ENCODE measurements at places on chromosomes 12 and 14.

DNA sequence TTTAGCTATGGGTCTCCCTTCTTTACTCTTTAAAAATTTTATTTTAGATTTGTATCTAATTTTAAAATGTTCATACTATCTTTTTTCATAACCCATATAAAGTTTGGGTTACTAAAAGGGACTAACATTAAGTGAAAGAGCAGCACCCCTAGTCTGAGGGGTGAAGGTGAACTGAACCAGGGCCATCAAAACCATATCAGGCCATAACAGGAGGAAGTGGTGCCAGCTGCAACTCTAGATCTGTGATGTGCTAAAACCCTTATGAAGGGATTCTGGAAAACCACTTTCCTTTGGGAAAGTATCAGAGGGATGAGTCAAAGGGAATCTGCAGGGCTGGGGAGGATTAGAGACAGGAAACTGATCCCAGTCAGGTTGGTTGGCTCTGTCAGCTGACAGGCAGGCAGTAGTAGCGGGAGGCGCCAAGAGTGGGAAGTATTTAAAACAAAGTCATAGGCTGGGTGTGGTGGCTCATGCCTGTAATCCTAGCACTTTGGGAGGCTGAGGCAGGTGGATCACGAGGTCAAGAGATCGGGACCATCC, 162.5 kb downstream of the PPM1H start:
- no peak for DNase-seq

DNA sequence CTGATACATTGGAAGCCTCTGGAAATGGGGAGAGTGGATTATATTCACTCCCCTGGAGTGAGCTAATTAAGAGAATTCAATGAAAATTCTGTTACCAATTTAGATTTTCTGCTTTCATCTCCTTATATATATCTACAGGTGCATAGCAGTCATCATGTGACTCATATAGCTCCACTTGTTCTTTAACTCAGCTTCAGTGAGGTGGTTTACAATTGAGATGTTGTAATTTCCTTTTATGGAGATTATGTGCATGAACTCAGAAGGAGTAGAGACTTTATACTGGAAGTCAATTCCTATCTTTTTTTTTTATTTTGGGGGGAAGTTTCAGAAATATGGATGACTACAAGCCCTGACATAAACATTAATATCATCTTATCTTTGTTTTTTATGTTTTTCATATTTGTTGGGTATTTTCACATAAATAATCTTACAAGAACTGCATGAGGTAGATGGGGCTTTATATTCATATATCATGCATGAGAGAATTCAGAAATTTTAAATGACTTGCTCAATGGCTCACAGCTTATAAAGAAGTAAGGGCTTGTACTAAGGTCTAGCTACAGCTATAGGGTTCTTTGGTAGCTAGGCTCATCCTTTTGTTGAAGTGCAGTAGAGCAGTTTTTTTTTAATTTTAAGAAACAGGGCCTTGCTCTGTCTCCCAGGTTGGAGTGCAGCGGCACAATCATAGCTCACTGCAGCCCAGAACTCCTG, 92.3 kb upstream of the SCAF11 start:
- no peak for DNase-seq

DNA sequence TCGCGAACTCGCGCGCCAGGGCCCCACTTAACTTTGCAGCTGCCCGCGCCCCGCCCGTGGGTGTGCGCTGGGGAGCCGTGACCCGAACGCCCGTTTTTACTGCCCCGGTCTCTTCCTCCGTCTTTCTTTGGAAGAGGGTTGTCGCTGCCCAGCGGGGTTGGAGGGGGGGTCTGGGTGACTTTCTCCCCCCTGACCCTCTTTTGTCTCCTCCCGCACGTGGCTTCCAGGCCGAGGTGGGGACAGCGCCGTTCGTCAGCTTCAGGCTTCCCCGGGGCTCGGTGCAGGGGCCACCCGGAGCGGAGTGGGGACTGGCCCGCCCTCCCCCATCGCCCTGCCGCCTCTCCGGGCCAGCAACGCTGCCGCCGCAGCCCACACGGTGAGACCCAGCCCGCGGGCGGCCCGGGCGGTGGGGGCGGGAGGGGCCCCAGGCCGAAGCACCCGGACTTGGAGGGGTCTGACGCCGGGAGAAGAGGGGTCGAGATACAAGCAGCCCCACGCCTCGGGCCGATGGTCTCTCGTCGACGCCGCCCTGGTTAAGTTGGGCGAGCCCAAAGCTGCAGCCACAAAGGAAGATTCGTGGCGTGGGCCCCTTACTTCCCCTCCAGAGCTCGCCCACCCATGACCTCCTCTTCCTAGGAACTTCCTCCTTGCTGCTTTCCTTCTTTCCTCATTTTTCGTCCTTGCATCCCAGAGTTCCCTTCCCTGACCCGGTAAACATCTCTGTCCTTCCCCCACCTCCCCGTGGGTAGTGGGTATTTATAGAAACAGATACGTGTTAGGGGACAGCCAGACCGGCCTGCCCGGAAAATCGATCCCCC, 1.2 kb downstream of the DYRK2 start:
- DNase-seq = peak; percentile 66

DNA sequence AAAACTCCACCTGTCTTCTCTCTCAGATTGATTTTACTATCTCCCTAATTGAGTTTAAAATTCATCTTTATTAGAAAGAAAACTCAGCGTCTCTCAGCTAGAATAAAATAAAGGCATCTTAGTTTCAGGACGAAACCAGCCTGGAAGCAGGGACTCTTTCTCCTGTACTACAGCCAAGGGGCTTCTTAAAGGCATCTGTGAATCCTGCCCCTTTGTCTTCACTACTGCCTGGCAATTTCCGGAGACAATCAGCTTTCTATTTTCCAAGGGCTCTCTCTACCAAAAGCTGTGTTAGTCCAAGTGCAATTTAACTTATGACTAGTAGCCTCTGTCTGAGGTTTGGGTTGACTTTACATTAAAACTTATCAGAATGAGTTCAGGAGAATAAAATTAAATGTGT, 623.3 kb upstream of the FOXG1 start:
- no peak for DNase-seq

- no peak for DNase-seq
Observed at GRCh38 chr12:92210071-92210470, 64.4 kb upstream of the BTG1 start.

- no peak for DNase-seq
Observed at GRCh38 chr12:64160711-64161060, 61.4 kb downstream of the KICS2 start.

DNA sequence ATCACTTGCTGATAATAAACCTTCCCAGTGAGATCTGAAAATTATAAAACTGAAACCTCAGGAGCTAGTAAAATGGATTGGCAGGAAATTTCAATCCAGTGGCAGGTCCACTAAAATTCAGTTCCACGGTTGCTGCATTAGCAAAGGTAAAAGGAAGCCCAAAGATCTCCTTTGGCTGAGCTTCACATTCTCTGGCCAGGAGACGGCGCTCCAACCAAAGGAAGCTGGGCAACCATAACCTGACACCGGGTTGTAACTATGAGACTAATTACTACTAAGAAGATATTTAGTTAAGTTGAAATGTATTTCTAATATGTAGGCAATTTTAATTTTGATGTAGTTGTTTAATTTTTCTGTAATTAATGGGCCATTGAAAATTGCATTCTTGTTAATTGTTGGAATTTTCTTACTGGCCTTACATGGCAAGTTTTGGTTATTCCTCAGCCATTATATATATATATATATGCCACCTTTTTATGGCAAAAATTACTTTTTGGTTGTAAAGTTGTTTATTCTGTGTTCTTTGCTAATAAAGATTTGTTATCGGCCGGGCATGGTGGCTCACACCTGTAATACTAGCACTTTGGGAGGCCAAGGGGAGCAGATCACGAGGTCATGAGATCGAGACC, 17.0 kb downstream of the OR8S1 start:
- DNase-seq = peak; percentile 29

DNA sequence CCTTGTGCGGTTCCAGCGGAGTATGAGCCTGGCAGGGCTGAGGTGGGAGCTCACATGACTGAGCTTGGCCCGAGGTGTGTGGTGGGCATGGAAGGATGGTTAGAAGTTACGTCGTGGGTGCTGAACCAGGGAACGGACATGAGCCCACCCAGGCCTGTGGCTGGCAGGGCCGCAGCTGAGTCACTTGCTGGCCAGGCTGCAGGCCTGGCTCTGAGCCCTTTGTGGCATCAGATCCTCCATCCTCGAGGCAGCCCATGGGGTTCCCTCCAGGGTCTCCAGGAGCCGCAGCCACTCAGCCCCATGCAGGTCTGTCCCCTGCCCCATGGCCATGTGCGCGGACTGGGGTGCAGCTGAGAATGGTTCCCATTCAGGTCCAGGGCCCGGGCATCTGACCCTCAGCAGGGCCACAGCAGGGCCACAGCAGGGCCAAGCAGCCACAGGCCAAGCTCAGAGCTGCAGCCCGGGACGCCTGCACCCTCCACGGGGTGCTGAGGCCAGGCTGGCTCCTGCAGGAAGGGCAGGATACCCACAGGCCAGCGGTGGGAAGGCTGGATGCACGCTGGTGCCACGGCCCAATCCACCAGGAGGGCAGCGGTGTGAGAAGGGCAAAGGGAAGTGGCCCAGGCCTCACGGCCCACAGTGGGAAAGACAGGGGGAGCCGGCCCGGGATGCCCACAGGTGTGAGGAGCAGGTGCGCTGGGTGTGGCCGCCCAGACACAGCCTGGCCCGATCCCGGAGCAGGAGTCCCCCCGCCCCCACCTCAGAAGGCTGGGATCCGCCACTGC, 26.3 kb upstream of the ULK1 start:
- no peak for DNase-seq

DNA sequence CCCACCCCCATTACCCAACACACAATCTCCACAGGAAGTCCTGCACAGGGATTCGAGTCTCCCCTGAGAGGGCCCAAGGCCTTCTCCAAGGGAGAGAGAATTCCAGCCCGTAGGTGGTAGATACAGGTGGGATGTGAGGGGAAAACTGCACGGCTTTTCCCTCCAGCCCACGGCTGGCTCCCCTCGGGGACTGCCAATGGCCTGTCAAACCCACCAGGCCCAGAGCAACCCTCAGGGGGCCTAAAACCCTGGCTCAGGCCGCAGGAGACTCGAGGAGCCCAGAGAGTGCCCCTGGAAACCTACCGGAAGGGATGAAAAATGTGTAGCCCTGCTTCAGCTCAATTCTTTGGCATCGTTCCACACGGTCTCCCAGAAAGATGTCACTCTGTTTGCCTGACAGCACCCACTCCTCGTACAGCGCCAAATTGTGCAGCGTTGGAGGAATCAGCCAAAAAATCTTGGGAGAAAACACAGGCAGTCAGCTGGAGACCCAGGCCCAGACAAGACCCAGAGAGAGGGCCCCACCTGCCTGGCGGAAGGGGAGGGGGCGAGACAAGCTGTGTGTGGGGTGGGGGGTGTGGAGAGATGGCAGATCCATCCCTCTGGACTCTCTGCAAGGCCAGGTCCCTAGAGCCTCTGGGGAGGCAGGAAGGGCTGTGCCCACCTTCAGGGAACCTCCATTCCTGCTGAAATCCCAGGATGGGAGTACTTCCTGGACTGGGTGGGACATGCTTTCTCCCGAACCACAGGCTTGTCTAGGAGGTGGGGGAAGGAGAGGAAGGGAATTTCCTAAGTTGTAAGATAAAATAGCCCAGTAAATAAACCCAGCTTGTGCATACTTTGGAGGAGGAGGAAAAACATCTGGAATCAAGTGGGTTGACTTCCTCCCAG, 48.1 kb downstream of the KDM2B start:
- DNase-seq = no peak

DNA sequence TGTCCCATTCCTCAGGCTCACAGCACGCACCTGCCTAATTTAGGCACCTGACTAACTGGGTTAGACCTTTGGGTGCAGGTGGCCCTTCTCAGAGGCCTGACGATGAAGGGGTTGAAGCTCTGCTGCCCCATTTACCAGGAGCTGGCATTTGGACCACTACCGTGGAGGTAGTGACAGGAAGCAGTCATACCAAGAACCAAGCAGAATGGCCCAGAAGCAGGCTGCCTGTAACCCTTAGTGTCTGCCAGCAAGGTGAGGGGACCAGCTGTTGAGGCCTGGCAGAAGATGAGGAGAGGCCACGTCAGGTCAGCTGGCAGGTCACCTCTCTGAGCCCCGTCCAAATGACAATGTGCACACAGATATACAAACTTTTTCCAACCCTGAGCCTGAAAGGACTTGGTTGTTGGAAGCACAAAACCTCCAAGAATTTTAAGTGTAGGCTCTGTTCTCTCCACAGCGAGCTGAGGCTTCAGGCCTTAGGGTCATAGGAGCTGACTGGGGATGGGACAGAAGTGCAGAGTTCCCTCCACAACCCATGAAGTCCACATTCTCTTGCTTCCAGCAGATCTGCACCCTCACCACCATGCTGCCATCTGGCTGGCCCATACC, 23.1 kb downstream of the VASH1 start:
- DNase-seq = no peak

DNA sequence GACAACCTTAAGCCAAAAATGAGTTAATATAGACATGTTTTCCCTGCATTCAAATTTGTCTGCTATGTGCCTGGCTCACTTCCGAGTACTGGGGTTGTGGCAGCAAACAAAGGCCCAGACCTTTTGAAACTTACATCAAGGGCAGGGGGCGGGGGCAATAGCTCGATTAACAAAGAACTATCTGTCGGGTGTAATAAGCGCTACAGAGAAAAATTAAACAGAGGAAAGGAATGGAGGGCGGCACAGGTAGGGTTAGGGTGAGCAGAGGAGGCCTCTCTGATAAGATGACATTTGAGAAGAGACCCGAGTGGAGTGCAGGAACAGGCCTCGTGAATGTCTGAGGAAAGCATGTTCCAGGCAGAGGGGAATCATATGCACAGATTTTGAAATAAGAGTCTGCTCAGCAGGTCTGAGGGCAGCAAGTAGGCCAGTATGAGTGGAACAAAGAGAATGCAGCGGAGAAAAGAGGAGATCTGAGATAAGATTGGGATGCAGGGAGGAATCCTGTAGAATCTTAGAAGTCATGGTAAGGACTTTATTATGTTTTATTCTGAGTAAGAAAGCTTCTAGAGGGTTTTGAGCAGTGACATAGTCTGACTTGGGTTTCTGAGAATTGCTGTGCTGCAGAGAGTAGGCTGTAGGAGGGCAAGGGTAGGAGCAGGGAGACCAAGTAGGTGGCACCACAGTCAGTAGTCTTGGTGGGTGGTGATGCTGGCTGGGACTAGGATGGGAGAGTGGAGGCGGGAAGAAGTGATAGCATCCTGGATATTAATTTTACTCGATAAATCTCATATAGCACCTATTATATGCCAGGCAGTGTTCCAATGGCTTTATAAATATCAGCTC, 52.6 kb downstream of the BICDL1 start:
- no peak for DNase-seq

GRCh38 chr12:106957583-106957982, 1.9 kb downstream of the TMEM263 start:
- DNase-seq = no peak

DNA sequence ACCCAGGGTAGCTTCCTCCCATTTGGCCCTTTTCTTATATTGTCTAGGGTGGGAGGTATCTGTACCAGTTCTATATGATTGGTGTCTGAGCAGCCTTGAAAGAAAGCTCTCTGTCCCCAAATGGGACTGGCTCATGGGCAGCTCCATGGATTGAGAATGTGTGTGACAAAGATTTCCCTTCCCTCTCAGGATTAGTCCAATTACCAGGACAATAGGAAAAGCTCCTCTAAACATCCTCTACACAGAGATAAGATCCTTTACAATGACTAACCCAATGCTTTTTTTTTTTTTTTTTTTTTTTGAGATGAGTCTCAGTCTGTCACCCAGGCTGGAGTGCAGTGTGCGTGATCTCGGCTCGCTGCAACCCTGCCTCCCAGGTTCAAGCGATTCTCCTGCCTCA, 112.1 kb downstream of the SLC35F4 start:
- no peak for DNase-seq

- DNase-seq = no peak
Observed at GRCh38 chr14:67357969-67358354, 1.6 kb downstream of the ATP6V1D start.

GRCh38 chr14:72644758-72645489, 249.0 kb downstream of the DPF3 start:
- DNase-seq = no peak

All from left colon (tissue), 2 donors.